ENCODE measurements at places on chromosomes 12 and 14.

GRCh38 chr12:109744026-109744425 is 30.4 kb downstream of the FAM222A start:
- no peak for DNase-seq

GRCh38 chr12:88416786-88417185 is 163.5 kb downstream of the KITLG start:
- no peak for DNase-seq

GRCh38 chr12:1474574-1475153 is 119.7 kb downstream of the FBXL14 start:
- DNase-seq, result peak; percentile 80

GRCh38 chr12:1836854-1837421 is 16.6 kb downstream of the LRTM2 start:
- no peak for DNase-seq

DNA sequence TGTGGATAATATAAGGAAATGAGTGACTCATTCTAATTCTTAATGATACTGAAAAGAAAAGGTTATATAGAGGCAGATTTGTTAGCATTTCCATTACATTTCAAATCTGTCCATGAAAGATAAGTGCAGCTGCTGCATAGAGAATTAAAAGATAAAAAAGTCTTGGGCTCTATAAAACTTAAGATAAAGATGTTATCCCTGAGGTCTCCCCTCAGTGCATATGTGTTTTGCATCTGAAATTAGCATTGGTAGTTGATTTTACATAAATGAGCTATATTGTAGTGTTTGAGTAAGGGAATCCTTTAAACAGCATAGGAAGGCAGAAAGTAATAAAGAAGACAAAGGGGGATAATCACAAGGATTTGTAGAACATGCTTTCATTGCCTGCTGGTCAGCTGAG is 206.2 kb downstream of the FSCB start:
- DNase-seq, result no peak

DNA sequence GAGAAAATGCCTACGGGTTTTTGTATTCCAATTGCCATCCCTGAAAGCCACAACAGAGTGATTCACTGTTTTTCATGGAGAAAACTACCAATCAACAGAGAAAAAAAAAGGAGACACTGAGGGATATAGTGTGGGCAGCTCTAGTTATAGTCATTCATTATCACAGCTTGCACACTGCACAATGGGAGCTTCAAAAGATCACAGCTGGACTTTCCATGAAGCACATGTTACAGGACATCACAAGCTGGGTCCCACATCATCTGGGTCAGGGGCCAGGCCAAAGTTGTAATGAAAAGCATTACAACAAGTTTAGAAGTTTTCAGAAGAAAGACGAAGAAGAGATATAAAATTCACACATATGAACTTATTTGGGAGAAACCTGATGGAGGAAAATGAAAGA is 41.5 kb downstream of the RERG start:
- no peak for DNase-seq

All from HFF-Myc (cell line).